ENCODE measurements at places on chromosomes 12 and 14.

DNA sequence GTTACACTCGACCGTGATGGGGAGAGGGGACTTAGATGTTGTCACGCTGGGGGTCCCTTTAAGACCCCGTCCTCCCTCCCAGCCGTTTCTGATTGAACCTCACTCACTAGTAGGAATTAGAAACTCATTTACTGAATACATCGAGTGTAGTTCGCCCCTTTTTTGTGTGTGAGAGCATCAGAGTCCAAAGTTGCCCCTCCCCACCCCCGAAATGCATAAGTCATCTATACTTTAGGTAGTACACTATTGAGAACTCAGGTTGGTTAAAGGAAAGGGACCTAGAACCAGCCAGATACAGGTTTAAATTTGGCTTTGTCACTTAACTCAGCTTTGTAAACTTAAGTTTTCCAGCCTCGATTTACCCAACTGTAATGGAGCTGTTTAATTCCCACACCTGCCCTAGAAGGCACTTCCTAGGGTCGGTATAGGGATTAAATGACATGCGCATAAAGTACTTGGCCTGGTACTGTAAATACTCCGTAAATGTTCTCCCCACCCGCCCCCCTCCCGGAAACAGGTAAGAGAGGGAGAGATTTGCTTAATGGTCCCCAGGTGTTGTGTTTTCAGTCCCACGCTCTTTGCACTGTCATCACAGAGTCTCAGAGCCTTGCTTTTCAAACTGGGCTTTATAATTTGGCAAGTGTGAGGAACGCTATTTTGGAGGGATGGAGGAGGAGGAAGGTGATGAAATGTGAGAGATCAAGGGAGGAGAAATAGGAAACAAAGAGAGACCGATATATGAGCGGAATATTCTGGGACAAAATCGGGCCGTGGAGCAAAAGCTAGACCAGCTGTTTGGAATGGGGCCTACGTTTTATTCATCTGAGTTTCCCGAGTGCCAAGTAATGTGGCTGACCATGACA is 897 bp downstream of the SUDS3 start:
- DNase-seq = no peak

DNA sequence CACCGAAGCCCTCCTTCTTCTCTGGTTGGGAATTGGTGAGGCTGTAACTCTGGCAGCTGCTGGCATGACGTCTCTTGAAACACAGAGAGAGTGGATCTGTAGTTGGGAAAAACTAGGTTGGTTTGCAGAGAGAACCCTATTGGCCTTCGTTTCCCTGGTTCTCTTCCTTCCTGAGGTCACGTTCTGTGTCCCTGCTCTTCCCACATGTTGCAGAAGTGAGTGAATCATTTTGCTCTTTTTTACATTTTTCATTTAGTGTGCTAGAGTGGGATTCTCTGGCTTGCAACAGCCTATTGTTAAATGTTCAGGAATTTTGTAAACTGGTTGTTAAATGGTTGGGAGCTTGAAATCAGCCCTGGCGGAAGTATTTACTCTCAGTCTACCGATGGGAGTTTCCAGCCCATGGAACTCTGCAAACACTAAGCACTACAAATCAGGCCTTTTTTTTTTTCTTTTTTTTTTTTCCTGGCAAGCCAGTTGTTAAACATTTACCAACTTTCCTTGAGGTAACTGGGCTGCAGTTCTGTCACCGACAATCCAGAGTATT is 26.8 kb upstream of the CKAP4 start:
- no peak for DNase-seq

- DNase-seq = no peak
Measured at GRCh38 chr12:122981036-122981471, 573 bp downstream of the ARL6IP4 start.

DNA sequence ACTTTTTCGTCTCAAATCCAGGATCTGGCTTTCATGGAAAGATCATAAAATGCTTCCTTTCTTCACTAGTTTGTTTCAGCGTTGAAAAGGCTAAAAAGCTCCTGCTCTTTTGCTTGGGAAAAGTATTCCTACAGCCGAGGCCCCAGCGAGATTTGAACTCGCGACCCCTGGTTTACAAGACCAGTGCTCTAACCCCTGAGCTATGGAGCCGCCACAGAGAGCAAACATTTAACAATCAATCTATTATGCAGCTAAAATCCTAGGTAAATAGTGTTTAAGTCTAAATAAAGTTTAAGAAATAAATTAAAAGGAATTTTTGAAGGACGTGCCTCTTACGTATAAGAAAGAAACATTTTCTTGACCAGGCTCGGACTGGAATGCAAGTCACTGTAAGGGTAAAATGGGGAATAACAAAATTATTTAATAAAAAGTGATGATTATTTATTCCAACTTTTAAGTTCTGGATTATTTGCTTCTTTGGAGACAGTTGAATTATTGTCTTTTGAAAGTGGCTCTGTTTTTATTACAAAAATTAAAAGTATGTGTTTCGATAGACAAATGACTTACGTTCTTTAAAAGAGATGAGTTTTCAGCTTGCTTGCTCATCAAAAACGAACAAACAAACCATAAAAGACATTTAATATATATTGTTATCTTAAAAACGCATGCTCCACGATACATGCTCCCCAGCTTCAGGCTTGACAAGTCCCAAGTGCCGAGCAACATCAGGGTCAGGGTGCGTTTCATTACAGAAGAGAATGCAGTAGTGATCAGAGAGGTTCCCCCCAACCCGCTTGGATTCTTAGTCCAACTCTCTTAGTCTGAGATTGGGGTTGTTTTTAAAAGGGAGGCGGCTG is 10.2 kb downstream of the OR6S1 start:
- no peak for DNase-seq

- no peak for DNase-seq
Measured at GRCh38 chr14:74826574-74826973, 49.4 kb downstream of the PROX2 start.

DNA sequence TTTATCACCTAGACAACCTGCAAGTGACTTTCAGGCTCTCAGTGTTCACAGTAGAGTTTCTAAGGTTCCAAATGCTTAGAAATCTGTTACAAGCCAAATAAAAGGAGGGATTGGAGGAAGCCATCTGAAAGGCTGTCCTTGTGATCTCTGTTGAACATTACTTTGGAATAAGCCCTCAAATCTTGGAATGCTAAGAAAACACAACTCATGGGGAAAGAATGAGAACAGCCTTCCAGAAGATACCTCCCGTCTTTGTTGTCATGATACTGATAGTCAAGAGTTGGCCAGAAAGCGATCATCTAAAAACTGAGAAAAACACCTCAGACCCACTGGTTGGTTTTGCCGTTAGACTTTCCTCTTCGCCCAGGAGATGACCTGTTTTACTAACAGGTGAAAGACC is 44.4 kb upstream of the KCNK13 start:
- no peak for DNase-seq

DNA sequence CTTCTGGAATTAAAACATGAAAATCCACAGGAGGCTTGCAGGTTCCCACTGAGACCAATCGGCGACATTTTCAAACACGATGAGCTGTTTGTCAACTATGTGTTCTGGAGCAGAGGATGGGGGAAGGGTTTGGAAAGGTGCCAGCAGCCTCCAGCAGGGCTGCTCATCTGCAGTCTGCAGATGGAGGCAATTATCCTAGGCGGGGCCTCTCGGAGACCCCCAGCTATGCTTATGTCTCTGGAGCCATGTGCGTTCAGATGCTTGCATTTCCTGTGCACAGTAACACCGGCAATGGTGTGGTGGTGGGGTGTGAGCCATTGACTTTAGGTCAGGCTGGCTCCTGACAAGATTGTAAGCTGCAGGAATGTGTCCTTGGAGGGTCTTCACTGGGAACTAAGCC is 51.7 kb downstream of the RPH3A start:
- DNase-seq = no peak

DNA sequence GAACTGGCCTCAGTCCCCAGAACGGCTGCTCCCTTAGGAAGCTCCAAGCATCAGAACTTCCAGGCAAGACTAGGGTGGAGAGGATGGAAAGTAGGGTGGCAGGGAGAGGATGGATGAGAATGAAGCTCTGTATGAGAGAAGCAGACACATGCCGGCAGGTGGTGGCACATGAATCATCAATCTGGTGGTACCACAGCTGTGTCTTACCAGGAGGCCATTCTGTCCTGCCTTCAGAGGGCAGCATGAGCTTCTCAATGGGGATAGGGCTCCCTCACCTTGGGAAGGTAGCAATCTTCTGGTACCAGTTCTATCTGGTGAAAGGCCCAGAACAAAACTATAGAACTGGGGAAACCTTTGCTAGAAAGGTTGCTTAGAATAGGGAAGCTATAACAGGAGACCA is 55.4 kb upstream of the PYGL start:
- no peak for DNase-seq

DNA sequence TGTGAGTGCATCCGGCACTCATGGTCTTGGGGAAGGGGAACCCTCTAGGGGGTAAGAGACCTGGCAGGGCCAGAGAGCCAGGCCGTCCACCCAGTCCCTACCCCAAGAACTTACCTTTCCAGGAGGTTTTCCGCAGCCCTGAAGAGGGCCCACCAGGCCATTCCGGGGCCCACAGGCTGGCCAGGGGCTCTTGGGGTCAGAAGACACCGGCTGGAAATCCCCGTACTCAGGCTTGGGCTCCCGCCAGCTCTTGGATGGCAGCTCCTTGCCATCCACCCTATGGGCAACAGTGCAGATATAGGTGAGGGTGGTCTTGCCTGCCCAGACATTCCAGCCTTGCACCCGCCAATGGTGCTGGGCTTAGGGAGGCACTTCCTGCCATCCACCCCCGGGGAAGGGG is 34.6 kb downstream of the NCKAP5L start:
- no peak for DNase-seq

- DNase-seq = no peak
Measured at GRCh38 chr12:7486512-7486911, 17.1 kb downstream of the CD163 start.

- peak; percentile 98 for DNase-seq
Measured at GRCh38 chr12:65891987-65892481, 67.8 kb downstream of the HMGA2 start.

- DNase-seq = no peak
Measured at GRCh38 chr12:78898416-78898815, 33.8 kb downstream of the SYT1 start.

GRCh38 chr12:71304306-71304705 is 135.3 kb upstream of the LGR5 start:
- no peak for DNase-seq

- no peak for DNase-seq
Measured at GRCh38 chr14:21529515-21529914, 3.4 kb upstream of the SALL2 start.

Measured in HS-5 (cell line).